NCI-H2029 (cell line): ENCODE measurements at places on chromosomes 1 and 21.

DNA sequence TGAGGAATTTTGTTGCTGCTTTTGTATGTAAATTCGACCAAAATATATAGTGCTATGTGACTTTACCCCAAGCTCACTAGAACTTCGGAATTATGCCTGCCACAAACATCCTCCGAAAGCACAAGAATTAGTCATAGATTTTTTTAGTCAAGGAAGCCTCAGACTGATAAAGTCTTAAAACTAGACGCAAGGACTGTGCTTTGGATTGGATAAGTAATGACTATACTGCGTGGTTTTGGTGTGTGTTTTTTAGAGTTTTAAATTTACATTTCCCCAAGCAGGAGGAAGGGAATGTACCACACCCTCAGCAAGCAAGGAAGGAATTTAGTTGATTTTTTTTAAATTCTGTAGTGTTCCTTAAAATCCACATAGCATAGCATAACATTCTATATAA lies 10.3 kb downstream of the WLS start:
- no peak for DNase-seq

GRCh38 chr1:154295408-154296235 lies 23.2 kb downstream of the HAX1 start:
- DNase-seq: no peak

DNA sequence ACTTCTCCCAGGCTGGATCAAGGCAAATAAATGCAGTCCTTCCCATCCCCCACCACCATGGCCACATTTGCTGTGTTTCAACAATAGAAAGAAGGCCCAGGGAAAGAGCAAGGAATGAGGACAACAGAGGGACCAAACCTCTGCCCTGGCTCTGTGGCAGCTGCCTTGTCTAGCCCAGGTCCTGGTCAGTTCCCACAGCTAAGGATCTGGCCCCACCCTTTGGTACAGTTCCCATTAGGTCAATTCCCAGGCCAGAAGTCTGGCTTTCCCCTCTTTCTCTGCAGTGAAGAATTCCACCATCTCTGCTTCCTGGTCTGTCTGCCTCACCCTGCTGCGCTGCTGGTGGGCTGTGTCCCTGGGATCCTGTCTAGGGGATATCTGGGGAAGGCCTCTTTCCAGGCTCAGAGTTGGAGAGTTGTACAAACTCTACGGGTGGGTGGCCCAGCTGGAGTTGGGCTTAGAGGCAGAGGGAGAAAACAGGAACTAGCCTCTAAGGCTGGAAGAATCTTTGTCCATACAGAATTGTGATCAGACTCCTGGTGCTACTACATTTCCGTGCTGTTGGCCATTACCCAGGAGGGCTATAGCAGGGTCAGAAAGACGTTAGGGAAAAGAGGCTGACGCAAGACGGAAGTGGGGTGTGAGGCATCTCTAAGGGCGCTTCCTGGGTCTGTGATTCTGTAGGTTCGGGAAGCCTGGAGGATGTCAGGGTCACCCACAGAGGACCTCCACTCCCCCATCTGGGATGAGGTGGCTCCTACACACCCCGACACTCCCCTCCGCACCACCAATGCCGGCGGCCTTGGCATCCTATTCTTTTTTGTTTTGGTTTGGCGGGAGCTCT lies 953 bp upstream of the NDUFS2 start:
- no peak for DNase-seq

GRCh38 chr1:91872559-91873081 lies 13.3 kb downstream of the TGFBR3 start:
- DNase-seq: no peak

DNA sequence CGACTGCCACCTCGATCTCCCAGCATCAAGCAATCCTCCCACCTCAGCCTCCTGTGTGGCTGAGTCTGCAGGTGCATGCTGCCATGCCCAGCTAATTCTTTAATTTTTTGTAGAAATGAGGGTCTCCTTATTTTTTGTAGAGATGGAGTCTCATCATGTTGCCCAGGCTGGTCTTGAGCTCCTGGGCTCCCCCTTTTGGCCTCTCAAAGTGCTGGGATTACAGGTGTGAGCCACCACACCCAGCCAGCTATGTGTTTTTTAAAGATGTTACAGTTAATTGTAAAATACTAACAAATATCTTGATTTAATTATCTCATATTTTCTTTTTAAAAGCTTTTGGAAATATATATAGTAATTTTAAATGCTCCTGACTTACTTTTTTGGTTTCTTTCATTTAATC lies 181.3 kb upstream of the DMRTA2 start:
- no peak for DNase-seq

- DNase-seq: no peak
Observed at GRCh38 chr1:119937198-119937597, 40.9 kb upstream of the ADAM30 start.

DNA sequence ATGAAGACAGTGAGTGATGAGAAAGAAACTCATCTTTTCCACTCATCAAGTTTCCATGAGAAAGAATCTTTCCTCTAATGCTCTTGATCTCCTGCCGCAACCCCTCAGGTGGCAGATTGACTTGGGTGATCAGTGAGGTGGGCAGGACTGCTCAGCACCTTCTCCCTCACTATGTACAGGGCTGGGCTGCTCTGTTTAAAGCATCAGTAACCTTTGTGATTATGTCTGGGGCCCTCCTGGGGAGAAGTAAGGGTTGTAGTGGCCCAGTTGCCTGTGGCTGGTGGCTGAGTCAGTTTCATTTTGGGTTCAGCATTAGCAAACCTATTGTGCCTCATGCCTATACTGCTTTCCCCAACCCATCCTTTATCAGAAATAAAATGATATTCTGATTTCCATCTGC lies 366.0 kb downstream of the TTLL7 start:
- no peak for DNase-seq

- no peak for DNase-seq
Observed at GRCh38 chr21:37623689-37624088, 257.1 kb downstream of the DYRK1A start.

DNA sequence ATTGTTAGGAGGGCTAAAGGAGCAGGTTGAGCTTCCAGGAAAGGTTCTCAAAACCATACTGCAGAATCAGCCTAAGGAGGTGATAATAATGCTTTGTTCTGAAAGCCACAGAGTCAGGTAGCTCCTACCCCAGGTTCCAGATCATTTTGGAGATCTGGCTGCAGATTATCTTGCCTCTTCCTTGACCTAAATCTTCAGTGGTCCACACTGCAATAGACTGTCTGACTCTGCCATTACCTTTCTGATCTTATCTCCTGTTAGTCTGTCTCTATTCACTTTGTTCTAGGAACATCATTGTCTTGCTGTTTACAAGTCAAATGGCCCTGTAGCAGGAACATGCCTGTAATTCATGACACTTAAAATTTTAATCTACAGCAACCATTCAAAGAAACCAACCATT lies 73.0 kb downstream of the HS2ST1 start:
- DNase-seq: no peak

DNA sequence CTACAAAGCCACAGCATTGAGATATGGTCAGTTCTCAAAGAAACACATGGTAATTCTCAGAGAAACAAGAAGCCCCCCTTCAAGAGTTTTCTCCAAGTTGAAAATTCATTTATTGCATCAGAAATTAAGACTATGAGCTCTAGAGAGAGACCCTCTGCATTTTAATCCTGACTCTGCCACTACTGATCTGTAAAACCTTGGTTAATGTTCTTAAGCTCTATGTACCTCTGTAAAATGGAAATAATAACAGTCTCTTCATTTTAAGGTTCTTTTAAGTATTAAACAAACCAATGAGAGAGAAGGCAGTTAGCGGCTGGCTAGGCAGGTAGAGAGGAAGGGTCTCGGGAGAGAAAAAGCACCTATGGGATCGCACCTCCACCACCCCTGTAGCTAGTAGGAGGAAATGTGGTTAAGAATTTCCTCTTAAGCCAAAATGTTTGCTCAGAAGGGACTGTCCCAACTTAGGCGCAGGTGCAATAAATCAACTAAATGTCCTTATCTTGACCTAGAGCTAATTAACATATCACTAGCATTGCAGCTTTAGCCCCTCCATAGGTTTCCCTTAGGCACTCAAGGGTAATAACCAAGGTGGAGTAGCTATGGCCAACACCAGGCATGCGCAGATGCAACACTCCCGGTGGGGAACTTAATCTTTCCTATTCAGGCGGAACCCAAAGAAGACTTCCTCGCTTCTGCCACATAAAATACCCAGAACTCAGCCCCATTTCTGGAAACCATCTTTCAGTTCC lies 1685.4 kb downstream of the MRPL39 start:
- DNase-seq: no peak

GRCh38 chr1:211925016-211925415 lies 94.5 kb upstream of the LPGAT1 start:
- no peak for DNase-seq

DNA sequence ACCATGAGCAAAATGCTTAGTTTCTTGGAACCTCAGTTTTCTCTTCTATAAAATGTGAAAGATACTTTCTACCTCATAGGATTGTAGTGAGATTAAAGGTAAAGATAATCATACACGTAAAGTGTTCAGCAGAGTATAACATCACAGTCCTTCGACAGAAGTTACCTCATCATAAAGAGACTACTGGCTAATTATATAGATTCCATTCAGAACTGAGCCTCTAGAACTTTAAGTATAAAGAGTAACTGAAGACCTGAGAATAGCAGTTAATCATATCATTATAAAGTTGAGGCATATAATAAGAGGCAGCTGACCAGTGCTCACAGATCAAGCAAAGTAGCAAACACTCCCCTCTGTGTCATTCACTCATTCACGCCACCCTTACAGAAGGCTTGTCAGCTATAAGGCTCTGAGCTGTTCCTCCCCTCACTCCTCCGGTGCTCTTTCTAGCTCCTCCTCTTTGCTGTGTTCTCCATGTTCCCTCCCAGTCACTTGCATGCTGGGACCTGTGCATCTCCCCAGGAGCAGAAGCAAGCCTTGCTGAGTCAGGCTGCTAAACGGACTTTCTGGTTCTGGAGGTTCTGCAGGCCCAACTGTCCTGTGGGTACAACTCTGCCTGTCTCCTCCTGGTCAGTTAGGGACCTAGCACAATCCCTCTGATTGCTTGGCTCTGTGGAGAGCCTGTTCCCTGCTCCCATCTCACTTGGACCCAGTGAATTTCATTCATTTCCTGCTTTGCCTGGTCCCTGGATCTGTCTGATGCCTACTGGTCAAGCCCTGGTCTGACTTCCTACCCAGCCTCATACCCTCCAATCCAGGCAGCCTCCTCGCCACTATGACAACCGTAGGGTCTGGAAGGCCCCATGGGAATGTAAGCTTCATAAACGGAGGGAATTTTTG lies 28.3 kb upstream of the LY9 start:
- no peak for DNase-seq
